ENCODE measurements at places on chromosomes 4 and X.

DNA sequence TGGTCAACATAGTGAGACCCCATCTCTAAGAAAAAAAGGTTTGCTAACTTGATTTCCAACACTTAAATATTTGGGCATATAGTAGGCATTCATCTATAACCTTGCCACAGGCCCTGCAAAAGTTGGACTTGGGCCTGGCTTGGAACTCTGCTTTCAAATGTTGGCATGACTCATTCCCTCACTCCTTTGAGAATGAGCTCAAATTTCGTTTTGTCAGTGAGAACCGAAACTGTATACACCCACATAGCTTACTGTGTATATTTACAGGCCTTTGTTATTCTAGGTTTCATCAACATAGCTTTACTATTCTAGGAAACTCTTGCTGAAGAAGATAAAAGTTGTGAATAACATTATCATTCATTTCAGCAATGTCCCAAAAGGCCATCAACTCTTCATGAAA is 88.7 kb upstream of the ELOVL6 start:
- no peak for DNase-seq
- H3K27ac ChIP-seq = no peak overlapping the region
- no peaks in the 10 kb centered on the region for H3K36me3 ChIP-seq
- peaks cover 3% of the 10 kb centered on the region for H3K27me3 ChIP-seq

DNA sequence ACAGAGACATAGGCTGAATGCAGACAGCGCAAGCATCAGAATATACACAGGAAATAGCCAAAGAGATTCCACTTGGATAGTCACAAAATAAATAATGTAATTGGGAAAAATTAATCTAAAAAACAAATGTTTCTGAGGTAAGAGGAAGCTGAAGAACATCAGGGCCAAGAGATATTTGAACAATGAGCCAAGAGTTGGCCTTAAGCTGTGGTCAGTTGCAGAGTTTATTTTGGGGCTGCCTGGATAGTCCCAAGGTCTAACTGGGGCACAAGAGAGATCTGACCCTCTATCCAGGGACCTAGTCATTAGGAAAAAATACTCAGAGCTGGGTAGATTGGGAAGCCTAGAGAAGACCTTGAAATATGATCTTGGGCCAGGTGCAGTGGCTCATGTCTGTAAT is 31.3 kb upstream of the FGF16 start:
- H3K27ac ChIP-seq = no peak overlapping the region
- no peak for DNase-seq
- no peaks in the 10 kb centered on the region for H3K27me3 ChIP-seq
- H3K4me1 ChIP-seq = no peaks in the 10 kb centered on the region
- no peak overlapping the region for H3K4me3 ChIP-seq
- no peaks in the 10 kb centered on the region for H3K36me3 ChIP-seq

GRCh38 chr4:82721819-82722423 is 76.7 kb downstream of the SCD5 start:
- no peak overlapping the region for H3K27ac ChIP-seq
- DNase-seq = no peak
- H3K27me3 ChIP-seq = no peaks in the 10 kb centered on the region
- H3K4me3 ChIP-seq = no peak overlapping the region
- peaks cover 6% of the 10 kb centered on the region for H3K4me1 ChIP-seq

DNA sequence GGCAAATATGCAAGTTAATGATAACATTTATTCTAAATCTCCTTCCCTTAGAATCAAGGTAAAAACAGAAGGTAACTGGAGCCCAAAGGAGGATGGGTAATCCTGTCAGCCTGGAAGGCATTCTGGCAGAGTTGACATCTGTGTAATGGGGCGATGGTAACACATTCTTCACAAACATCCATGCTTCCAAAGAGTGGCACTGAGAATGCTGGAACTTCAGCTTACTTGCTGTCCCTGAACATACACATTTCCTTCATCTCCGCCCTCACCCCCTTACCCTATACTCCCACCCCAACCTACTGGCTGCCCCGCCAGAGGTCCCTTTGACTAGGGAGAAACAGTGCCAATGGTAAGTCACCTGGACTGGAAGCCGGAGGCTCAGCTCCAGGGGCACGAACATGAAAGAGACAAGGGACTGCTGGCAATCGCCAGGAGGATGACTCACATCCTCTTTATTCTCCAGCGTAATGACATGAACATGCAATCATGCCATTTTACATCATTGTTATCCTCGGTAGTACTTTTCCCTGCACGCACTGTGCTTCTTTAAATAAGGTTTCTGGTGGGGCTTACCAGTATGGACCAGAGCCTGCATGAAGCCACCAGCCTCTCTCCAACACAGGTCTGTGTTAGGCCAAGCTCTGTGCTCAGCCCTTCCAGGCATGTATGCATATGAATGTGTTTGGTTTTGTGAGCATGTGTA is 694.2 kb upstream of the TENM3 start:
- no peaks in the 10 kb centered on the region for H3K27me3 ChIP-seq
- no peaks in the 10 kb centered on the region for H3K36me3 ChIP-seq
- no peaks in the 10 kb centered on the region for H3K4me1 ChIP-seq
- no peak overlapping the region for H3K4me3 ChIP-seq
- no peak for DNase-seq

DNA sequence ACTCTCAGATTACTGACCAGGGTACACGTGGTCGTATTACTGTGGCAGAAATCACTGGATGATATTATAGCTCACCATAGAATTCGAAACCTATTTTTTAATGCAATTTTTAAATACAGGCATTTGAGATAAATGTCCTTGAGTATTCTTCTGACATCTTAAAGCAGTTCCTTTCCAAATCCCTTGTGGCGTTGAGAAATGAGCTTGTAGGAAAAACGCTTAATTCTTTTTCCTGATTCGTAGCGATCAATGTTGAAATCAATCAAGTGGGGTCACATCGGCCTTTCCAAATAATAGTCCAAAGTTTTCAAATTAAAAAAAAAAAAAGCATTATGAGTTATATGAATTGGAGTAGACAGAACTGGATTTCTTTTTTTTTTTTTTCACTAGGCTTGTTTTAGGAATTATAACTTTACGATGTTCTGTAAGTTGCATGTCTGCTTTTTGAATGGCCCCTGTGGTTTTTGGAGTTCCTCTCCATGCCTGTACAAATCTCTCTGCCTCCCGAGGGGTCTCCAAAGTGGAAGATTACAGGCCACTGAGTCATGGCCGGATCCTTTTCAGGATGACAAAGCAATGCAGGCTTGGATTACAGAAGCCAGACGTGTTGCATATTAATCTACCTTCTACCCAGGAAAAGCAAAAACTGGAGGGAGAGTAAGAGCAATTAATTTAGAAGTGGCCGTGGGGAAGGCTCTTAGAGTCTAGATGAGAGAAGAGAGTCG is 226.1 kb downstream of the SHOX start:
- H3K27ac ChIP-seq = no peak overlapping the region
- no peak for DNase-seq
- H3K27me3 ChIP-seq = peaks cover 39% of the 10 kb centered on the region
- no peaks in the 10 kb centered on the region for H3K4me1 ChIP-seq
- H3K4me3 ChIP-seq = no peak overlapping the region

GRCh38 chrX:33285550-33285949 is 74.2 kb upstream of the DMD start:
- no peak overlapping the region for H3K27ac ChIP-seq
- H3K27me3 ChIP-seq = no peaks in the 10 kb centered on the region
- H3K4me1 ChIP-seq = no peaks in the 10 kb centered on the region
- DNase-seq = no peak
- H3K36me3 ChIP-seq = no peaks in the 10 kb centered on the region
- no peak overlapping the region for H3K4me3 ChIP-seq

DNA sequence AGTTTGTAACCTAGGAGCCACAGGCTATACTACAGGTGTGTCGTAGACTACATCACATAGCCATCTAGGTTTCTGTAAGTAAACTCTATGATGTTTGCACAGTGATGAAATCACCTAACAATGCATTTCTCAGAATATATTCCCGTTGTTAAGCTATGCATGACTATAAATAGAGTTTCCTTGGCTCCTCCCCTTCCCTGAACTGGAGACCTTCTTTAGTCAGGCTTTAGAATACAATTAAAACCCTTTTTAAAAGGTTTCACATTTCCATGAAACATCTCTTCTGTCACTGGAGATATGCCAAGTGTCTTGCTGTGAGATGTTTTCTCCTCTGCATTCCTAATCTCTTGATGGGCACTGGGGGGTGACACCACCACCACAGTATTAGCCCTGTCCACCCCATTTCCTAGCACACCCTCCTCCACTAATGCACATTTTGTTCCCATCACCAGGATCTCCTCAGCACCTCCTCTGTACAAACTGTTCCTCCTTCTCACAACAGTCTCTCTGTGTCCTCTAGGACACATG is 334.6 kb upstream of the CPEB2 start:
- peaks cover 35% of the 10 kb centered on the region for H3K4me1 ChIP-seq
- no peak overlapping the region for H3K27ac ChIP-seq
- H3K27me3 ChIP-seq = no peaks in the 10 kb centered on the region
- H3K4me3 ChIP-seq = no peak overlapping the region
- no peaks in the 10 kb centered on the region for H3K36me3 ChIP-seq
- DNase-seq = no peak

- no peak overlapping the region for H3K27ac ChIP-seq
- no peaks in the 10 kb centered on the region for H3K27me3 ChIP-seq
- peaks cover 12% of the 10 kb centered on the region for H3K36me3 ChIP-seq
- no peak overlapping the region for H3K4me3 ChIP-seq
- DNase-seq = no peak
These were observed 5.7 kb upstream of the SLC25A6 start for GRCh38 chrX:1397441-1398270.

DNA sequence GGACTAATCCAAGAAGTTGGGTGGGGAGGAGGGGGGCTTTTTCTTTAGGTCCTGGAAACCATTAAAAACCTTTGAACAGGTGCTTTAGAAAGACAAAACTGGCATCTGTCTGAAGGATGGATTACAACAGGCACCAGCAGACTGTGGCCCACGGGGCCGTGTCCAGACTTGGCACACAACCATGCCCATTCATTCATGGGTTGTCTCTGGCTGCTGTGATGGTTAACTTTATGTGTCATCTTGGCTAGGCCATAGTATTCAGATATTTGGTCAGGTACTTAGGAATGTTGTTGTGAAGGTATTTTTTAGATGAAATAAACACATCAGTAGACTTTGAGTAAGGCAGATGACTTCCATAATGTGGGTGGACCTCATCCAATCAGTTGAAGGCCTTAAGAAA is 45.5 kb downstream of the TBL1X start:
- no peaks in the 10 kb centered on the region for H3K27me3 ChIP-seq
- H3K27ac ChIP-seq = no peak overlapping the region
- no peak overlapping the region for H3K4me3 ChIP-seq
- no peaks in the 10 kb centered on the region for H3K4me1 ChIP-seq
- no peak for DNase-seq

GRCh38 chrX:1453951-1454785 is 1.5 kb upstream of the ASMTL start:
- DNase-seq = peak; percentile 94
- H3K36me3 ChIP-seq = peaks cover 14% of the 10 kb centered on the region
- H3K4me1 ChIP-seq = peaks cover 12% of the 10 kb centered on the region
- H3K27me3 ChIP-seq = peaks cover 18% of the 10 kb centered on the region
- H3K27ac ChIP-seq = no peak overlapping the region
- H3K4me3 ChIP-seq = peak overlapping the region; percentile 13

- no peaks in the 10 kb centered on the region for H3K4me1 ChIP-seq
- no peaks in the 10 kb centered on the region for H3K27me3 ChIP-seq
- no peak overlapping the region for H3K4me3 ChIP-seq
- H3K36me3 ChIP-seq = peaks cover 2% of the 10 kb centered on the region
These were observed 250.3 kb downstream of the DCLK2 start for GRCh38 chr4:150328496-150328895.

DNA sequence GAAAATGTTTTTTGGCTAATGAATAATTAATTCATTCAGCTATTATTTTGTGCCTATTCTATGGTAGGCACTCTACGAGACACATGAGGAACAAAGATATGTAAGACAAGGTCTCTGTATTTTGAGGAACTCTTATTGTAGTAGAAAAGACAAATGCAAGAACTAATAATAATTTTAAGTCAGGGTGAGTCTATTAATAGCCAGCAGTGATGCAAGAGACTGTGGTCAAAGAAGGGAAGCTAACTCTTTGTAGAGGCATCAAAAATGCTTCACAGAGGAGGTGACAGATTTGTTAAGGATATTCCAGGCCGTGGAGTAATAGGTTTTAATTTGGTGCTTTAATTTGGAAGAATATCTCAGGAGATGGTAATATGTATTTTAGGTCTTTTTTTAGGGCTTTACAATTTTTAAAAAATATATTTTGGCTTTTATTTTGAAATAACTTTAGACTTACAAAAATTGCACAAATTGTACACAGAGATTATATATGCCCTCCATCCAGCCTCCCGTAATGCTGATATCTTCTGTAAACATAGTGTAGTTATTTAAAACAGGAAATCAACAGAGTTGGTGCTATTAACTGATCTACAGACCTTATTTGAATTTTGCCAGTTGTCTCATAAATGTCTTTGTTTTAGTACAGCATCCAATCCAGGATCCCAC is 48.1 kb downstream of the DCLK2 start:
- DNase-seq = no peak
- H3K4me3 ChIP-seq = no peak overlapping the region
- H3K27me3 ChIP-seq = no peaks in the 10 kb centered on the region

GRCh38 chr4:158799856-158800255 is 31.0 kb downstream of the FNIP2 start:
- no peaks in the 10 kb centered on the region for H3K27me3 ChIP-seq
- H3K4me1 ChIP-seq = peaks cover 4% of the 10 kb centered on the region
- no peak overlapping the region for H3K4me3 ChIP-seq
- H3K36me3 ChIP-seq = no peaks in the 10 kb centered on the region
- no peak for DNase-seq
- H3K27ac ChIP-seq = no peak overlapping the region

- H3K27me3 ChIP-seq = no peaks in the 10 kb centered on the region
- H3K36me3 ChIP-seq = no peaks in the 10 kb centered on the region
- H3K4me1 ChIP-seq = peaks cover 37% of the 10 kb centered on the region
- H3K4me3 ChIP-seq = peak overlapping the region; percentile 93
These were observed 3.3 kb upstream of the LIN54 start for GRCh38 chr4:83013902-83014301.

DNA sequence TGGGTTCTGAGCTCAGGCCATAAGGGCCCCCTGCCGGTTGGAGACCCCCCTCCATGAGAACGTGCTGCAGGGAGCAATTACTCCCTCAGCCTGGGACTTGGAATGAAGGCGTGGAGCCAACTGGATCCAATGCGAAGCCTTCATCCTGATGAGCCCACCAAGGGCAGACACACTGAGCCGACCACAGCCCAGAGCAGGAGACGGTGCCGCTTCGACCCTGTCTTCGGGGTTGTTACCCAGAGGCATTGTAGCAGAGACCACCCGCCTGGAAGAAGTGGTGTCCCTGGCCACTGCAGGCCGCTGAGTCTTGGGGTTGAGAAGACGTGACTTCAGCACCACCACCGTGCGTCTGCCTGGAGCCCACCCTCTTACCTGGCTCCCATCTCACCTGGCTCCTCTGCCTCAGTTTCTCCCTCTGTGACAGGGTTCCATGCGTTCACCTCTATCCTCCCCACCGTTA is 7.0 kb upstream of the NKX1-1 start:
- no peak for DNase-seq
- no peaks in the 10 kb centered on the region for H3K4me1 ChIP-seq
- H3K27ac ChIP-seq = no peak overlapping the region
- no peaks in the 10 kb centered on the region for H3K36me3 ChIP-seq
- no peak overlapping the region for H3K4me3 ChIP-seq
- peaks cover 54% of the 10 kb centered on the region for H3K27me3 ChIP-seq

Data from neural crest cell (in vitro differentiated cells).